ENCODE measurements at places on chromosomes 6 and 20.

DNA sequence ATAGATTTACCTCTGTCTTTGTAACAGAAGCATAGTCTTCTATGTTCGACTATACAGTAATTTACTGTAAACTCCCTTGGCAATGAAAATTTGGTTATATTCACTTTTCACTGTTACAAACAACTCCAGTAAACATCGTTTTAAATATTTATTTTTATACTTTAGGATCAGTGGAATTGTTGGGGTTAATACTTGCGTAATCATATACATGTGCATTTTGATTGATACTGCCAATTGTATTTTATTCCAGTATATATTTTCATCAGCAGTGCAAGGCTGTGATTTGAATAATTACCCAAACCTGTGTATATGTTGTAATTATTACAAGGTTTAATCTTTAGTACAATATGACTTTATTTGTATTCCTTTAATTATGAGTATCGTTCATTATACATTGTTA lies 255.7 kb downstream of the ARID1B start:
- no peak for DNase-seq

- DNase-seq = no peak
Observed at GRCh38 chr20:51480507-51481270, 61.8 kb downstream of the NFATC2 start.

DNA sequence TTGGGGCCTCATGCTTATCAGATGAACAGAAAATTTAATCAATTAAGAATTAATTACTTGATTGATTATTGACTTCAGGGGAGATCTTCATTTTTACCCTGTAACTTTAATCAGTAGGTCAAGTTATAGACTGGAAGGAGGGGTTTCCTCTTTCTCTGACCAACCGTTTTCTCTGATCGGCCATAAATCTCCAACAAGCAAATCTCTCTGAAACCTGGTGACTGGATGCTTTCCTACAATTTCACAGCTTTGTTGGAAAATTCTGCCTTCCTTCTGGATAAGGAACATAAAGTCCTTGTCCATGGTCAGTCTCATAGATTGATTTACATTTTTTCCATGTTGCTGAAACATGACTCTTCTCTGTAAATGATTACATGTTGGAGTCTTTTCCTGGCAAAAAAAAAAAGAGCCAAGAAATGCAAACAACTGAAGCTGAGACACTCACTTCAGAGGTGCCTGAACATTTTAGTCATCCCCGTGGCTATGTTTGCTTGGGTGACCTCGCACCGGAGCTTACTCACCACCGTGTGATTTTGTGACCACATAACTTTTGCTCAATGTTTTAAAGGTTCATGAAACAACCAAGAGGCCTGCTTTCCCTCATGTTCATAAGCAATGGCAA lies 31.0 kb downstream of the IRF4 start:
- no peak for DNase-seq

GRCh38 chr6:10723567-10723881 lies 654 bp downstream of the TMEM14C start:
- no peak for DNase-seq

GRCh38 chr20:10511170-10511508 lies 76.0 kb downstream of the SLX4IP start:
- DNase-seq = no peak

DNA sequence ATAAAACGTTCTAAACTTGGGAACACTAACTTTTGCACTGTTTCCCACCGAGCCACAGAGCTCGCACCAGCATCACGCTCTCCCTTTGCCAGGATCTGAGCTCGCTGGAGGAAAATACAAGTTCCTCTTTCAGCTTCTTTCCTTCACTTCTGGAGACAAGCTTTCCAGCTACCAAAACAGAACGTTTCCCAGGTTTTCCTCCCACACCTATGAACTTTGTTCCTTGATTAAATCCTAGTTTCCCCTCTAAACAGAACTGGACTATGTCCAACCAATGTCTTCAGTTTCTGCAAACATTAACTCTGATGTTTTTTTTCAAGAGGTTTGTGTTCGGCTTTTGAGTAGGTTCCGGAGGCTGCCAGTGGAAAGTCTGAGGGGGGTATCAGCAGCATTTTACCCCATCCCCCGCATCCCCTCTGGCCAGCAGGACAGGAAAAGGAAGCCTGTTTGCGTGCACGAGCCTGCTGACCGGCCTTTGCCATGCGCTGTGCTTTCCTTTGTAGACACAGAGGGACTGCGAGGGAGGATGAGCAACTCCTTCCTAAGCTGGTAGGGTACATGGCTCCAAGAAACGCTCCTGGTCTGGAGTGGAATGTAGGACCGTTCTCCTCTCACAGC lies 135.5 kb downstream of the LY86 start:
- DNase-seq = no peak

DNA sequence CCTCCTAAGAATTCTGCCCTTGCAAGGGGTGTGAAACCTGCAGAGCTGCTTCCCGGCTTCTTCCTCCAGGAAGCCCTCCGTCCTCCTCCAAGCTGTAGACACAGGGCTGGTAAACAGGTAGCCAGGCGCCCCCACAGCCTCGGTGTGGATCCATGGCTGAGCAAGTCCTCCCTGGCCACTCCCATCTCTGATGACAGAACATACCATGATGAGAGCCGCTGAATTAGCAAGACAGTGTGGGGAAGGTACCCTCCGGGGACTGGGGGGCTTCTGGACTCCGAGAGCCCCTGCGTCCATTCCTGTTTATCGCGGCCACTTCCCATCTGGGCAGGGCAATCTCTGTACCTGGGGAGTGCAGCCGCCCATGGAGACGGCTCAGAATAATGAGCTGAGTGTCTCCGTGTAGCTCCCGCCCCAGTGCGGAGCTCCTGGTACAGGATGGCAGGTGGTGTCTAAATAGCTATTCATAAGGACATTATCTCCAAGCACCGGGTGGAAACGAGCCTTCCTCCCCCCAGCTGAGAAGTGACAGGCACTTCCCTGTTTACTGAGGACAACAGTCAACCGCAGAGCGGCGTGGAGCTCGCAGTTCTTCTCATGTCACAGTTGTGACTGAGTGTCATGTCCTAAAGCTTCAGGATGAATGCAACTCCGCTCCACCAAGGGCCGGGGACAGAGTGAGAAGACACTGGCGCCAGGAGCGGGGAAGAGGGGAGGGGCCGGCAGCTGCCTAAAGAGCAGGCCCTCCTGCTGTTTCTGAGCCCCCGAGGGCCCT lies 22.7 kb upstream of the NTSR1 start:
- peak; percentile 30 for DNase-seq

DNA sequence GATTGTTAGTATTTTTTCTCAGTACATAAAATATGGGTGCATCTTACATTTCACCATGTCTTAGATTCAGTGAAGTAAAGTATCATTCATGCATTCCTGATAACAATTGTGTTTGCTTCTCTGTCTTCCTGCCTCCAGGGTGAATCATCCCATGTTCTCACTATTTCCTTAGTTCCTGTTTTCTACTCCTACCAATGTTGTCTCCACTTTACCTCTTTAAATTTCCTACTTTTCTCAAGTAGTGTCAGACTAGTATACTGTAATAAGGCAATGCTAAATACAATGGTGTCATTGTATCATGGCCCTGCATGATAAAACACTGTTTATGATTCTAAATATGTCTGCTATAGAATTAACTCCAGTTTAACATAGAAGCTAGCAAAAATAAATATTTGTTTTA lies 37.4 kb upstream of the GABRR1 start:
- DNase-seq = no peak

GRCh38 chr6:111173946-111174345 lies 86.6 kb downstream of the SLC16A10 start:
- no peak for DNase-seq

DNA sequence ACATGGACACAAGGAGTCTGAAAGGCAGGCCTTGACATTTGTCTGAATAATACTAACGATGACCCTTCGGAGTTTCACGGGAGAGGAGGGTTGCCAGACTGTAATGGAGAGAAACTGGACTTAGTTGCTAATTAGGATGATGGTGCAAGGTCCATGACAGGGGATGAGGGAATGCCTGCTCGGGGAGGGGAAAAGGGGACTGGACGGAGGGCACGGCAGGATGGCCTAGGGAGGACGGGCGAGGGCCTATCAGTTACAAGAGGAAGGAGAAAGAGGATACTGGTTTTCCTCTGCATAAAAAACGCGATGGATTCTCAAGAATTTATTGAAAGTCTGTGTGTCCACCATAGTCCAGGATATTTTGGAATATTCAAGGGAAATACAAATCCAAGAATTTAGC lies 42.7 kb downstream of the IRAK1BP1 start:
- DNase-seq = no peak

GRCh38 chr20:21564127-21564773 lies 50.4 kb upstream of the NKX2-2 start:
- DNase-seq = no peak

GRCh38 chr6:79605968-79606764 lies 25.0 kb upstream of the SH3BGRL2 start:
- no peak for DNase-seq

GRCh38 chr20:8271727-8272126 lies 139.7 kb downstream of the PLCB1 start:
- no peak for DNase-seq

DNA sequence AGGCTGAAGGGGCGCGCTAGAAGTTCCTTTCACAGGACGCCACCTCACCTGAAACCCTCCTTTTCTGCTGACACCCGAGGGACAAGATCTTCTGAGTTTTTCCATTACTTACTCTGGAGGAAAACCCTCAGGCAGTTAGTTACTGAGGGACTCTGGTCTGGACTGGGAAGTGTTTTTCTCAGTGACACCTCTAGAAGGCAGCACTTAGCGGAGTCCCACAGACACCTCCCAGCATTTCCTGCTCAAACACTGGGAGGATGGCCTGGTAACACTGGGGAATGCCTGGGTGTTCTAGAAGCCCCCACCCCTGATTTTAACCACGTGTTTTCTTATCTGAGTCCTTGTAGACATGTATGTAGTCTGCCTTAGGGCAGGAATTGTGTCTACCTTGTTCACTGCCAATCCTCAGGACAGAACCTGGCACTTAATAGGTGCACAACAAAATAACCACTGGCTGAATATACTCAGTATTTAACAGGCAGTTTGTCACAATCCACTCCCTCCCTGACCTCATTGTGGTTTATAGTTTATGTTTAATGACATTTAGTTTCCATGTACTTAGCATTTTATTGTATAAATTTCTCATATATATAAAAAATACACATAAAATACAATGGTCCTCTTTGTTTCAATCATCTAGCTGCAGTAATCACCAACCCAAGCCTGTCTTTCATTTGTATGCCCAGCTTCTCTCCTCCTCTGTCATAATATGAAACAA lies 4.8 kb downstream of the GSTA3 start:
- no peak for DNase-seq

DNA sequence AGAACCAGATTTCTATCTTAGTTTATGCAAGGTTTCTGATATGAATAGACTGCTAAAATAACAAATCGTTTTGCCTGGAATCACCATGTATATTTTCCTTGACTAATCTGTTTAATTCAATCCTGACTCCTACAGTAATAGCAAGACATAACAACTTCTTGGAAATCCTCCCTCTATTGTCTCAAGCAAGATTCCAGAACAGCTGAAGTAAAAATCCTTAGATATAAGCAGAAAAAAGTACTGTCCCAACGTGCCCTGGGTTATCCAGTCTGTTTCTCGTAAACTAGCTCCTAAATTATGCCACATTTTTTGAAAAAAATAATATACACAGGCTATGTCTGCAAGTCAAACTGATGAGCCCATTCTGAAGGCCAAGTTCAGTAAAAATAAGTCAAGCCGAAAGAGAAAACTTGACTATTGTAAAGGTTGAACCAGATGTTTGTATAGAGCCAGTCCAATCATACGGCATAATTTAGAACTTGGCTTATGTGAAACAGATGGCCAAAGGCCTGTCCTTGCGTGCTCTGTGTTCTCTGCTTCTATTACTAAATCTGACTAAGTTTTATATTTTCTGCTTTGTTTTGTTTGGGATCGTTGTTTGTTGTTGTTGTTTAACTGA lies 341.6 kb upstream of the NRSN1 start:
- DNase-seq = no peak

- DNase-seq = no peak
Observed at GRCh38 chr6:121651420-121651819, 216.0 kb downstream of the GJA1 start.

DNA sequence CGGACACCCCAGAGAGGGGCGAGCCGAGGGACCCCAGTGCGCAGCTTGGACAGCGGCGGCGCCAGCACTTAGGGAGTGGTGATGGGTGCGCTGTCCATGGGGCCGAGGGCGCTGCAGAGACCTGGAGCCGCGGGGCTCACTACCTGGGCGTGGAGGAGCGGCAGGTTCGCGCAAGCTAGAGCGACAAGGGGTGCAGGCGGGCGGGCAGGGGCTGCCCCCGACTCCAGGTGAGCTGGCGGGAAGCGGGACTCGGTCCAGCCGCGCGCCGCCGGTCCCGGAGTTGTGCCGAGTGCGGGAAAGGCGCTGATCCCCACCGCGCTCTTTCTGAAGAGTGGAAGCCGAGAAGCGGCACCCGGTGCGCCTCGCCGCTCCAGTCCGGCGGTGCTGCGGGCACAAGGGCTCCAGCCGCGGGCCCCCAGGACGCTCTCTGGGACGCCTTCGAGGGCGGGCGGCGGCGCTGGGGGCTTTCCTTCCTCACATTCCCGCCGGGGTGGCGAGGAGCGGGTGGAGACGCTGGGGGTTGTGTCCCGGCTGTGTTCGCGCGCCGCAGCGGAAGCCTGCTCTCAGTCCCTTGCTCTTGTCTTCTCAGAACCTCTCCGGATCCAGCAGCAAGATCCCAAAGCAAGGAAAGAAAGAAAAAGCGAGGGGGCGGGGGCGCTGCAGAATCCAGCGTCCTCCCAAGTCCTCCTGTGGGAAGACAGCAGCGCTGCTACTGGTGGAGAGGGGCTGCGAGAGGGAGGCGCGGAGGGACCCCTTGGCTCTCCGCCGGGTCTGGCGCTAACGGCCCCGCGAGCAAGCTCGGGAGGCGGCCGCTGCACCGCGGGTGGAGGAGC lies at the start of gene B3GAT2:
Gene B3GAT2 (minus strand): TSS at position 610 of the 833 bp plus-strand sequence. CDS start 631 bp downstream, outside the sequence.
- no peak for DNase-seq

DNA sequence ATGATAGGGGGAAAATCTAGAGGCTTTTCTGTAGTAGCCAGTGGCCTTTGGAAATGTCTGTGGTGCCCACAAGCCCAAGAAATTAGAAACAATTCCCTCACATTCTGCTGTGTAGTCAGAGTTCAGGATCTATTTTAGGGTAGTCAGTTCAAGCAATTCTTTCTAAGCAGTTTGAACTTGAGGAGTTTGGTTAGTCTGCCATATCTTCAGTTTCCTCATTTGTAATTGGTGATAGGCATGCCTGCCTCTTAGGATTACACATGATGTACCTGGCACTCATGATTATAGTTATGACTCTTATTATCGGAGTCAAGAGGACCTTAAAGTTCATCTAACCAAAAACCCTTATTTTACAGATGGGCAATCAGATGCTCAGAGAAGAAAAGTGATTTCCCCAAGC lies 21.2 kb upstream of the MEP1A start:
- DNase-seq = no peak
